Neural crest cell (in vitro differentiated cells): ENCODE measurements at places on chromosomes 2 and 18. TPM values are rescaled to one million over a fixed set of nuclear protein-coding genes. Genes with fewer than 3 reads are reported as not detected.

The MROH2A gene
- total RNA-seq, result not detected in 2 replicates

The NIF3L1 gene
- total RNA-seq, result 49.8 and 50.6 TPM in 2 replicates

The MAIP1 gene
- 23.1 and 24.2 TPM in 2 replicates for total RNA-seq

The CSRNP3 gene
- 28.4 and 35.1 TPM in 2 replicates for total RNA-seq

The SERPINB8 gene
- 3.7 and 3.9 TPM in 2 replicates for total RNA-seq

The CYP1B1 gene
- total RNA-seq, result 16.4 and 17.5 TPM in 2 replicates

The TMEM163 gene
- 0.71 and 1.0 TPM in 2 replicates for total RNA-seq

The ATP5MC3 gene
- 268 and 281 TPM in 2 replicates for total RNA-seq

The MYO3B gene
- not detected in 2 replicates for total RNA-seq

The IL36RN gene
- total RNA-seq, result not detected in 2 replicates

- no peak for DNase-seq
These were observed 76.1 kb downstream of the MBP start for GRCh38 chr18:77056344-77057005.

DNA sequence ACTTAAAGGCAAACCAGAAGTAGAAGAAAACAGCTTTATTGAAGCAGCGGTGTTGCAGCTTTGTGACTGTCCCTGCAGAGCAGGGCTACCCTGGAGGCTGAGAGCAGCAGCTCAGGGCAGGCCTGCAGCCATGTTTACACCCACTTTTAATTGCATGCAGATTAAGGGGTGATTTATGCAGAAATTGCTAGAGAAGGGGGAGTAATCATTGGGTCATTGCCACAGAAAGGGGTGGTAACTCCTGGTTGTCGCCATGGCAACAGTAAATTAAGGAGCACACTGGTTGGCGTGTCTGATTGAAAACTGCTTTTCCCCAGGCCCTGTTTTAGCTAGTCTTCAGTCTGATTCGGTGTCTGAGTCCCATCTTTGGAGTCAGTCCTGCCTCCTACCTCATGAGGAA lies 195.4 kb upstream of the HDAC4 start:
- no peak for DNase-seq

DNA sequence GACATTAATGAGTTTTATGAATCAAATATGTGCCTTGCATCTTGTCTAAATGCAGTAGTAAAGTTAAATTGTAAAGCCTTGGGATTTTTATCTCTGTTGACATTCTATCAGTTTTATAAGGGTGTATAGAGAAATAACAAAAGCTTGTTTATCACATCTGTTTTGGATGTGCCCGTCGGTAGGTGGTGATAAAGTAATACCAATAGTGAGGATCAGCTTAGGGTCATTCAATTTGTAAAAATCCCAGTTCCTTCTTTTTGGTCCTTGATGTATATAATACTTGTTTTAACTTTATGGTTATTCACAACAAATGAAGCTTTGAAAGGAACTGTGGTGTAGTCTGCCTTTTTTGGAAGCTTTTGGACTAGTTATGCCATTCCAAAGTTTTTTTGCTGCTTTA lies 12.6 kb downstream of the UBE2E3 start:
- no peak for DNase-seq

GRCh38 chr2:170229744-170230143 lies 51.8 kb downstream of the MYO3B start:
- no peak for DNase-seq

GRCh38 chr2:37427241-37427640 lies 82.8 kb downstream of the QPCT start:
- no peak for DNase-seq

- no peak for DNase-seq
These were observed 9.2 kb downstream of the SLC66A2 start for GRCh38 chr18:79942211-79942610.

DNA sequence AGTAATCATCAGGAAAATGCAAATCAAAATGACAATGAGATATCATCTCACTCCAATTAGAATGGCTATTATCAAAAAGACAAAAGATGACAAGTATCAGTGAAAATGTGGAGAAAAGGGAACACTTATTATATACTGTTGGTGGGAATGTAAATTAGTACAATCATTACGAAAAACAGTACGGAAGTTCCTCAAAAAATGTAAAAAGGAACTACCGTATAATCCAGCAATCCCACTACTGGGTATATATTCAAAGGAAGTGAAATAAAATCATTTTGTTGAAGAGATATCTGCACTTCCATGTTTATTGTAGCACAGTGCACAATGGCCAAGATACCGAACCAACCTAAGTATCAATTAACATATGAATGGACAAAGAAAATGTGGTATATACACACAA lies 52.4 kb upstream of the TEX51 start:
- DNase-seq, result no peak

DNA sequence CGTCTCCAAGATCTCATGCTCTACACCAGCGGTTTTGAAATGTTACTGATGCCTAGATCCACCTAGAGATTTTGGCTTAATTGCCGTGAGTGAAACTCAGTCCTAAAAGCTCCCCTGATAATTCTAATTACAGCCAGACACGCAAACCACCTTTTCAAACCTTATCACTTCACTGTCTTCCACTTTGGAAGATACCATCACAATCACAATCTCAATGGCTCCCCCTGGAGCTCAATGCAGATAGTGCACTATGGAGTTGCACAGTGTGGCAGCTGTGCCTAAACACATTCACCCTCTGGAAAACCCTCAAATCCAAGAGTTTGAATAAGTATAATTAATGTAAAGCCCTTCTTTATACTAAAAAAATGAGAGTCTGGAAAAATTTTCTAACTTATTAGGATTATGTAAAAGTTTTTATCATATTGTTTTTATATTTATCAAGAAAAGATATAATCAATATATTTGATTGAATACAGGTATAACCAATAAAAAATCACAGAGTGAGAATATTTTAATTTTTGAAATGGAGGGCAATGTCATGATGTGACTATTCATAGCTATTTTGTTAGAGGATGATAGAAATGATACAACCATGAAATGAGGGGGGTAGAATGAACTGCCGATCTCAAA lies 102.9 kb upstream of the SLC8A1 start:
- peak; percentile 61 for DNase-seq

DNA sequence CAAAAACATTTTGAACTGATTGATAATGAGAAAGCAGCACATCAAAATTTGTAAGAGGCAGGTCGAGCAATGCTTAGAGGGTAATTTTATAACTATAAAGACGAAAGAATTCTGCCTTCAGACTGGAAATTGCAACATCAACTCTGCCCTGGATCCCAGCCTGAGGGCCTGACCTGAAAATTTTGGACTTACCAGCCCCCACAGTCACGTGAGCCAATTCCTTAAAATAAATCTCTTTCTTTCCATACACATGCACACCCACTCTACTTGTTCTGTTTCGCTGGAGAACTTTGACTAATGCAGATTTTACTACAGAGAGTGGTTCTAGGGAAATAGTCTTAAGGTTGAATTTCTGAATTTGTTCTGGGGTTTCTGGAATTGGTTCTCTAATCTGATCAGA lies 14.6 kb upstream of the ACOXL start:
- no peak for DNase-seq

GRCh38 chr2:189880832-189881492 lies 96.7 kb downstream of the PMS1 start:
- no peak for DNase-seq

- DNase-seq, result no peak
These were observed 90.1 kb downstream of the NFATC1 start for GRCh38 chr18:79485788-79486355.

GRCh38 chr2:24870440-24870839 lies 49.6 kb downstream of the ADCY3 start:
- no peak for DNase-seq

DNA sequence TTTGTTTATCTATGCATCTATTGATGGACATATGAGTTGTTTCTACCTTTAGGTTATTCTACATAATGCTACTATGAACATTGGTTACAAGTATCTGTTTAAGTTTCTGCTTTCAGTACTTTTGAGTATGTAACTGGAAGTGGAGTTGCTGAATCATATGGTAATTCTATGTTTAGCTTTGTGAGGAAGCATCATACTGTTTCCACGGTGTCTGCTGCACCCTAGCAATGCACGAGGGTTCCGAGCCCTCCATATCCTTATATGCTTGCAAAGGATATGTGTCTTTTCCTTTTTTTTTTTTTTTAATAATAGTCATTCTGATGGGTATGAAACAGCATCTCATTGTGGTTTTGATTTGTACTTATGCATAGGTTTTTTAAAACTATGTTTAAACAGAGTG lies 83.7 kb downstream of the FMNL2 start:
- DNase-seq, result no peak

- no peak for DNase-seq
These were observed 49.4 kb downstream of the ETAA1 start for GRCh38 chr2:67446491-67446911.

- DNase-seq, result no peak
These were observed 78.8 kb upstream of the TFCP2L1 start for GRCh38 chr2:121363632-121364420.

- no peak for DNase-seq
These were observed 143.3 kb downstream of the CYP26B1 start for GRCh38 chr2:72004201-72004915.

DNA sequence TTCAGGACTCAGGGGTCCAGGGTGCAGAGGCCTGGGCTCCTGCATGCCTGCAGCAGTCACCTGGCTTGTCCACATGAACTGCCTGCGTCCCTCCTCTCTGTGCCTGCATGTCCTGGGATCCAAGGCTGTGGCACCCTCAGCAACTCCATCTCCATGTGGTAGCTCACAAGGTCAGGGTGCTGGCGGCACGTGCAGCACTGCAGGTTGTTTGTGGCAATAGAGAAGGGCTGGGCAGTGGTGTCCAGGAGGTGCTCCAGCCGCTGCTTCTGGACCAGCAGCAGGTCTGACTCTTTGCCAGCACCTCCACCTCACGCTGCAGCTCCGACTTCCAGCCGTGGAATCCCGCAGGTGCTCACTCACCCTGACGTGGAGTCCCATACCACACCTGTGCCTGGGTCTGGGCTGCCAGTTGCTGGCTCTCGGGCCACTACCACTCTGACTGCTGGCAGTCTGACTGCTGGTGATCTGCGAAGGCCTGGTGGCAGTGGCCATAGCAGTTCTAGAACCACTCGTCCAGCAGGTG lies 28.8 kb upstream of the IMP4 start:
- no peak for DNase-seq

GRCh38 chr2:1814616-1815015 lies 70.3 kb upstream of the PXDN start:
- no peak for DNase-seq

DNA sequence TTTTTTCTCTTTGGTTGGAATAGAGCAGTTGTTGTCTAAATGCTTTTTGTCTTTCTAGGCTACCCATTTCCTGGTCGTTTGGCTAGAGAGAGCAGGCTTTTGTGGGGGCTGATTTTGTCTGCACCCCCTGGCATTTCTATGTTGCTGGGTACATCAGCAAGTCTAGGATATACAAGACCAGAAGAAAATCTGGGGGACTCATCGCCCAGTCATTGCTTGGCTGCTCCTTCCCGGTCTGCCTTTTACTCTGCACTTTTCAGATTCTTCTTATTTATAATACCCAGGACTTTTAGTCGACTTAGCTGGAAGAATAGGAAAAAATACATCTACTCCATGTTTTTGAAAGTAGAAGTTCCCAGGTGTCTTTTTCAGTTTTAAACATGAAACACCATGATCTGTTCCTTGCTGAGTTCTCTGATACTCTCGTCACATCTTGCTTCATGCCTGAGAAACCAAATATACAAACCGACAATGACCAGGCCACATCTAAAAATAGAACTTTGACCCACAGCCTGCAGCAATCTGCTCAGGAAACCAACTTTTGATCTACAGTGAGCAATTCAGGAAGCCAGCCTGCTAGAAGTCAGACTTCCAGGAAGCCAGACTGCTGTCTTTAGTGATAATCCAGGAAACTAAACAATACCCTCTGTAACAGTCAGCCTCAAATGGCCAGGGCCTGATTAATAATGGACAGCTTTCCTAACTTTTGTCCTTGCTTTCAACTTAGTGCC lies 163.8 kb upstream of the MEX3C start:
- no peak for DNase-seq

DNA sequence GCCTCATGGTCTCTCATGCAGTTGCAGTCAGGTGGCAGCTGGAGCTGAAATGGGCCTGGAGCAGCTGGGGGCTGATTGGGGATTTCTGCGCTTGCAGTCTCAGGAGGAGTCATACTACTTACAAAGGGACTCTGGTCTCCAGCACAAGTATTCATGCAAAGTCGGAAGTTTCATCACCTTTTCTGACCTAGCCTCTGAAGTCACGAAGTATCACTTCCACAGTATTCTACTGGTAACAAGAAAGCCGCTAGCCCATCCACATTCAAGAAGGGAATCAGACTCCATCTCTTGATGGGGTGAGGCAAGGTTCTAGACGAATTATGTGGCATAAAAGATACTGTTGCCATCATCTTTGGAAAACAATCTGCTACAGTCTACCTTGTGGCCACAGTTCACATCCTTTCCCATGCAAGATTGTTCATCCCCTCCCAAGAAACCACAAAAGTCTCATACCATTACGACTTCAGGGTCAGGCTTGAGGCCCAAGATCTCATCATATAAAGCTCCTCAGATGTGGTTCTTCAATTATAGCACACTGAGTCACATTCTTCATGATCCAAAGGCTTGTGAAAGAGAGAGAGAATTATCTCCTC lies 95.3 kb downstream of the SMC6 start:
- DNase-seq, result no peak

- DNase-seq, result no peak
These were observed 85.7 kb downstream of the COPS8 start for GRCh38 chr2:237171396-237171795.

GRCh38 chr2:239920693-239921365 lies 104.3 kb downstream of the NDUFA10 start:
- DNase-seq, result no peak

DNA sequence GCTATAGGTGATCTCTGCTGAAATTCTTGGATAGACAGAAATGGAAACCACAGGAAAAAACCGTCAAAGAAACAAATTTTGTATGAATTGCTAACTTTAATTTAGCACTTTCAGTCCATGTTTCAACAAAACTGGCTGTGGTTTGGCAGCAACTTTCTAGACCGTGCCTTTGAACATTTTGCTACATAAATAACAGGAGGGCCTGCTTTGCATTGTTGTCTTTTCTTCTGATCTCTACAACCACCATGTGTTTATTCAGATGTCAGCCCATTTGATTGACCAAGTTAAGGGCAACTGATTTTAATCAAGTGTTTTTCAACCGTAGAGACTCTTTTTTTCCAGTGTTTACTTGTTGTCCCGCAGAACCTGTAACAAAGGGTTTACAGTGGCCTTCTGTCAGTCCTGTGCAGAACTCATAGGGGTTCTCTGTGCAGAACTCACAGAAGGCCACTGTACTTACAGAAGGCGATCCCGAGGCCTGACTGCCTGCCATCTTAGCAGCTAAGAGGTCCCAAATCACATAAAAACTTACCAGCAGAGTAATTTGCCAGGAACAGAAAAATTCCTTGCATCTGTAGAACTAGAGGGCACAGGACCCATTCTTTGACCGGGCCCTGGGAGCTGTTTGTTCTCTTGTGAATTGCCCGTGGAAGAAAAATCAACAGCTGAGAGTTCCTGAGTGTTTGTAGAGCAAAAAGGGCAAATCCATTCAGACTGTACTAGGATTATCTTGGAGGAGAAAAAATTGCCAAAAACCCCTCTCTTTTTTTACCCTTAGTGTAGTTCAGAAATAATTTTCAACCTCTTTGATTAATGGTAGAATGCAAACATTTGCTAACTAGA lies 120.6 kb downstream of the PRKRA start:
- no peak for DNase-seq

- DNase-seq, result no peak
These were observed 190.3 kb upstream of the SLC8A1 start for GRCh38 chr2:40642237-40642636.

- no peak for DNase-seq
These were observed 524.0 kb downstream of the LRRTM4 start for GRCh38 chr2:76998152-76998551.
